ENCODE measurements at places on chromosomes 16 and 17. TPM values are rescaled to one million over a fixed set of nuclear protein-coding genes. Genes with fewer than 3 reads are reported as not detected.

GRCh38 chr16:10850478-10850850 lies 26.5 kb upstream of the CIITA start:
- H3K27me3 ChIP-seq: peaks cover 6% of the 10 kb centered on the region
- H3K27ac ChIP-seq: no peak overlapping the region
- no peak for DNase-seq
- no peak overlapping the region for H3K4me3 ChIP-seq
- no peaks in the 10 kb centered on the region for H3K36me3 ChIP-seq

The AANAT gene
- 0.13 TPM for polyA plus RNA-seq

The PPP1R27 gene
- 0.21 TPM for polyA plus RNA-seq

- no peak overlapping the region for H3K27ac ChIP-seq
- H3K4me3 ChIP-seq: no peak overlapping the region
- DNase-seq: no peak
- H3K27me3 ChIP-seq: no peaks in the 10 kb centered on the region
Observed at GRCh38 chr16:65919986-65920376, 446.5 kb upstream of the CDH5 start.

GRCh38 chr16:56679818-56680217 lies 2.5 kb upstream of the MT1X start:
- H3K4me3 ChIP-seq: no peak overlapping the region
- H3K27me3 ChIP-seq: peaks cover 22% of the 10 kb centered on the region
- no peak for DNase-seq
- H3K36me3 ChIP-seq: no peaks in the 10 kb centered on the region

GRCh38 chr16:89129378-89129777 lies 35.7 kb downstream of the ACSF3 start:
- no peak overlapping the region for H3K27ac ChIP-seq
- H3K36me3 ChIP-seq: peaks cover 31% of the 10 kb centered on the region
- DNase-seq: no peak
- no peaks in the 10 kb centered on the region for H3K4me1 ChIP-seq
- no peak overlapping the region for H3K4me3 ChIP-seq
- H3K27me3 ChIP-seq: no peaks in the 10 kb centered on the region

- H3K27ac ChIP-seq: no peak overlapping the region
- H3K4me3 ChIP-seq: no peak overlapping the region
- no peaks in the 10 kb centered on the region for H3K36me3 ChIP-seq
- no peak for DNase-seq
Observed at GRCh38 chr16:81938326-81939163, 72.7 kb downstream of the SDR42E1 start.

DNA sequence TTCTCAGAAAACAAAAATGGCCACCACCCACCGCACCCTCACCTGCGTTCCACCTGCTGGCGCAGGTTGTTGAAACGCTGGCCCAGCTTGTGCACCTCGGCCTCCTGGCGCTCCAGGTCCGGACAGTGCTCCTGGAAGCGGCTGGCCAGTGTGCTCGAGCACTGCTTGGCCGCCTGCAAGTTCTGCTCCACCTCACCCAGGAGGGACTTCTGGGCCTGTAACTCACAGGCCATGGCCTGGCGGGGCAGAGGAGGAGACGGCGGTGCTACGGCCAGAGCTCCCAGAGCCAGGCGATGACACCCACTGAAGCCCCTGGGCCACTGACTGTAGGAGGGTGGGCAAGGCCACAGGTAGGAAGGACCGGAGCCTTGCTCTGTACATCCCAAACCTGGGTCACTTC lies 43.4 kb downstream of the UBN1 start:
- H3K27ac ChIP-seq: no peak overlapping the region
- DNase-seq: no peak
- H3K36me3 ChIP-seq: peaks cover 87% of the 10 kb centered on the region

The MEIOC gene
- 0.55 TPM for polyA plus RNA-seq

The PRR29 gene
- 1.2 TPM for polyA plus RNA-seq

The KRT39 gene
- polyA plus RNA-seq: not detected

DNA sequence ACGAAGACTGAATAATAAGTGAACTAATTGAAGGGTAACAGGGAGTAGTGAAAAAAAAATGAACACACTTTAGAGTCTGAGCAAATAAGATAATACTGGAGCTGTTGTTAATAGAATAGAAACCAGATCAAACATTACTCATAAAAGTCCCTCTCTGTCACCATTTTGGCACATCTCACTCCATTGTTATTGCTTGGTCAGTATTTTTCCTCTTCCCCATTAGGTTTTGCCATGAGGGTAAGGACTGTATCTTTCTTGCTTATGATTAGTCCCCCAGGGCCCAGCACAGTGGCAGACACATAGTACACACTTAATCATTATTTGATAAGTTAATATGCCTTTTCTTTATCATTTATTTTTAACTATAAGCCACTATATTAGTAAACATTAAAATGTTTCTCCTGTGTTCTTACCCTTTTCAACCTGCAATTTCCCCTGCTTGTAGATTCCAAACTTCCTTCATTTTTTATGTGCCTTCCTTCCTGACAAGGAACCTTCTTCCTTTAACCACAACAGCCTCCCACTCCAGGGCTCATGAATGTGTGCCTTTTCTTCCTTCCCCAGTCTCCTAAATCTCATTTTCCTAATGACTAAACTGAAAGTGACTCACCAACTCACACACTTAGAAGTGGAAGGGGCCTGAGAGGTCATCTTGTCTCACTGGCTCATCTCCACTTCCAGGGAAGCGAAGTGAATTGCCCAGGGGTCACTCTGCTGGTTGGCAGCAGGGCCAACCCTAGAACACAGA lies 88.2 kb upstream of the HAS3 start:
- H3K27ac ChIP-seq: no peak overlapping the region
- H3K27me3 ChIP-seq: no peaks in the 10 kb centered on the region
- H3K4me1 ChIP-seq: no peaks in the 10 kb centered on the region
- no peaks in the 10 kb centered on the region for H3K36me3 ChIP-seq
- H3K4me3 ChIP-seq: no peak overlapping the region

The GDPD1 gene
- 3.6 TPM for polyA plus RNA-seq

The CALB2 gene
- polyA plus RNA-seq: 1.5 TPM

The NPIPB2 gene
- 26.0 TPM for polyA plus RNA-seq

- H3K36me3 ChIP-seq: no peaks in the 10 kb centered on the region
- peaks cover 83% of the 10 kb centered on the region for H3K27me3 ChIP-seq
- DNase-seq: no peak
Observed at GRCh38 chr17:49496867-49497147, 1.7 kb downstream of the NGFR start.

DNA sequence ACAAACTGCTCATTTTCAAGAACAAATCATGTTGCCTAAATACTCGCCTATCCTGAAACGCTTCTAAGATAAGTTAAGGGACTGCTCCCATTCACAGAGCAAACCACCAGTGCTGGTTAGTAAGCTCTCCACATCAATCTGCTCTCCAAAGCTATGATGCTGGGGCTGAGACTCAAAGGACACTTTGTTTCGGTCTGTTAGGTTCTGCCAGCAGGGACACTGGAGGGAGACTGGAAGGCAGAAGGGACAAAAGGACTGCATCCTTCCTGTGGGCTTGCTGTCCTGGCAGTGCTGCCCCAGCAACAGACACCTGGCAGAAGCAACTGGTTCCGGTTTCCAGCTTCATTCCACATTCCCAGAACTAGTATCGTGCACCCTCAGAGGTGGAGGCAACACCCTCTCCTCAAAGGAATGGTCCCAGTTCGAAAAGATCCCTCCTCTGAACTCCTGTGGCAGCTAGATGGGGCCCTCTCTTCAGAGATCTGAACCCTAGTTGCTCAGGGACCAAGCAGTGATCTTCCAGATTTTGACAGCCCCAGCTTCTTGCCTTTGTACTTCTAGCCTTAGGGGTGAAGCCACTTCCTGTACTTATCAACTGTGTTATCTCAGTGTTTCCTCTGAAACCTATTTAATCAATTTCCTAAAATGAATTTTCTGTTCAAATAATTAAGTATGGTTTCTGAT lies 73.4 kb upstream of the GSG1L start:
- no peaks in the 10 kb centered on the region for H3K4me1 ChIP-seq
- H3K4me3 ChIP-seq: no peak overlapping the region
- H3K27me3 ChIP-seq: no peaks in the 10 kb centered on the region

GRCh38 chr17:50426814-50427787 lies 1.1 kb downstream of the ACSF2 start:
- H3K4me1 ChIP-seq: peaks cover 52% of the 10 kb centered on the region
- peak overlapping the region; percentile 93 for H3K27ac ChIP-seq
- no peaks in the 10 kb centered on the region for H3K27me3 ChIP-seq
- H3K36me3 ChIP-seq: no peaks in the 10 kb centered on the region
- H3K4me3 ChIP-seq: peak overlapping the region; percentile 71

The CTRB1 gene
- not detected for polyA plus RNA-seq

The ICAM2 gene
- 15.1 TPM for polyA plus RNA-seq

- H3K27me3 ChIP-seq: no peaks in the 10 kb centered on the region
- H3K4me1 ChIP-seq: peaks cover 21% of the 10 kb centered on the region
- H3K27ac ChIP-seq: no peak overlapping the region
- DNase-seq: no peak
Observed at GRCh38 chr16:79998143-79998542, 397.6 kb upstream of the MAF start.

GRCh38 chr16:78001451-78002025 lies 20.8 kb upstream of the CLEC3A start:
- no peaks in the 10 kb centered on the region for H3K27me3 ChIP-seq
- no peak overlapping the region for H3K4me3 ChIP-seq
- H3K27ac ChIP-seq: no peak overlapping the region
- H3K4me1 ChIP-seq: peaks cover 5% of the 10 kb centered on the region

DNA sequence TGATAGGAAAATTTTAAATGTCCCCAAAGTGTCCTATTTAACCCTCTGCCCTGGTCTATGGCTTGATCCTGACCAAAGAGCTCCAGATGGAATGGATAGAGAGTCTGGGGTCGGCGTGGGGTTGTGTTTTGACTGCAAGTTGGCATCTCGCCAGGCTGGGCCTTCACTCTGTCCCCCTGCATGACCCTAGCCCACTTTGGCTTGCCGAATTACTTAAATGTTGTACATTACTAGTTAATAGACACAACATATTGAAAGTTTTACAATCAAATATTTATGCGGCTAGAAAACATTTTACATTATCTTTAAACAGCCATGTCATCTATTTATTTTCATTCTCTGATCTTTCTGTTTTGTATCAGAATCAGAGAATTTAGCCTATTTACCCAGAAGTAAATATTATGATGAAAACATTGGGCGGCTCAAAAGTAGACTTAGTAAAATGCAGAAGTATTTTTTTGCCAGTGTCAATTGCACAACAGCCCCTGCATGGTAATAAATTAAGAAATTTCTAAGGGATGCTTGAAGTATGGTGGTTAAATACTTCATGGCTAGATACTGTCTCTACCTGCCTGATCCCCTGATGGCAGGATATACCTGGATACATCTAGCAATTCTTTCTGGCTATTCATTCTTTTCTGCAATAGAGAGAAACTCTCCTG lies 18.8 kb upstream of the MYOCD start:
- no peak for DNase-seq
- no peaks in the 10 kb centered on the region for H3K4me1 ChIP-seq
- no peak overlapping the region for H3K27ac ChIP-seq
- peaks cover 3% of the 10 kb centered on the region for H3K27me3 ChIP-seq

DNA sequence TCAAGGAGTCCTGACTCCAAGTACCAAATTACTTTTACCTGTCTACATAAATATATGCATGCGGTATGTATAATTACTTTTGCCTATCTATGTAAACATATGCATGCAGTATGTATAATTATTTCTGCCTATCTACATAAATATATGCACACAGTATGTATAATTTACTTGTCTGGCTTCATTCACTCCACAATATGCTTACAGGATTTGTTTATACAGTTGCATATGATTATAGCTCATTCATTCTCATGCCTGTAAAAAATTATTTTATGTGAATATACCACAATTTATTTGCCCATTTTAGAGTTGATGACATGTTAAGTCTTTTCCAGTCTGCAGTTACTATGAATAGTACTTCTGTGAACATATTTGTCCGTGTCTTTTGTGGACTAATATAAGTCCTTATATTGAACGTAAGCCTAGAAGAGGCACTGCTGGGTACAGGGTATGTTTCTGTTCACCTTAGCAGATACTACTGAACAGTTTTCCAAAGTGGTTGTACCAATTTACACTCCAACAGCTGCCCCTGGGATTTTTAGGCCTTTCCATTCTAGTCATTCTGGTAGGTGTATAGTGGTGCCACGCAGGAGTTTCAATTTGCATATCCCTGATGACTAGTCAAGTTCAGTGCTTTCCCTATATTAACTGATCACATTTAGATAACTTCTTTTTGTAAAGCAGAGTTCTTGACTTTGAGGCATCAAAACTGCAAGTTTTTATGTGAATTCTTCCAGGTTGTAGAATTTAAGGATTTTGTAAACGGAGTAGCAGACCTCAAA lies 47.0 kb downstream of the MARVELD3 start:
- no peak overlapping the region for H3K27ac ChIP-seq
- peaks cover 21% of the 10 kb centered on the region for H3K4me1 ChIP-seq
- H3K36me3 ChIP-seq: peaks cover 34% of the 10 kb centered on the region
- H3K27me3 ChIP-seq: no peaks in the 10 kb centered on the region
- no peak for DNase-seq
- H3K4me3 ChIP-seq: no peak overlapping the region

The DVL2 gene
- polyA plus RNA-seq: 44.5 TPM

GRCh38 chr17:69236464-69236863 lies 7.8 kb upstream of the ABCA10 start:
- peaks cover 11% of the 10 kb centered on the region for H3K36me3 ChIP-seq
- no peak for DNase-seq
- no peaks in the 10 kb centered on the region for H3K27me3 ChIP-seq
- no peaks in the 10 kb centered on the region for H3K4me1 ChIP-seq
- H3K4me3 ChIP-seq: no peak overlapping the region

DNA sequence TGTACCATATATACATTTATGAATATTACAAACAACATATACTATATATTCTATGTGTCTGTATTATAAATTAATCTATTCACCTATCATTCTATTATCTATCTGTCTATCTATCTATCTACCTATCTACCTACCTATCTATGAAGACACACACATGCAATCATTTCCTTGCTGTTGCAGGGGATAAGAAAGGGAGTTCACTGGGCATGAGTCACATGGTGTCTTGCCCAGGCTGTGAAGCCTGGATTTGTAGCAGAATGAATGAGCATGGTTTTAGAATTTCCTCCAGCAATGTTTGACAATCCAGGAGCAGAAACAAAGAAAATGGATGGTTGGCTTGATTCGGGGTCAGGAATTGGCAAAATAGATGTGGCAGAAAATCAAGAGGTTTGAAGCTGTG lies 23.2 kb upstream of the FAM20A start:
- H3K4me3 ChIP-seq: no peak overlapping the region
- no peak for DNase-seq
- no peak overlapping the region for H3K27ac ChIP-seq
- H3K27me3 ChIP-seq: no peaks in the 10 kb centered on the region

DNA sequence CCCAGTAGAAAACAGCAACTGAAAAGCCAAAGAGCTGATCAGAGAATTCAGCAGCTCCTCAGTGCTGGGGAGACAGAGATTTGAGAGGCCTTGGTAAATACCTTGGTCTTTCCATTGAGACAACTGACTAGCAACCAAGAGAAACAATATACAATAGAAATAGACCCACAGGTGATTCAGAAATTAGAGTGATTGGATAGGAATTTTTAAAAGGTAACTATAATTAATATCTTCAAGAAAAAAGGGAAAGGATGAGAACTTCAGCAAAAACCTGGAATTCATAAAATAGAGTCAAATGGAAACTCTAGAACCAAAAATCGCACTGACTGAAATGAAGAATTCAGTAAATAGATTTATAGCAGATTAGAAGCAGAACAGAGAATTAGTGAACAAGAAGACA lies 32.5 kb upstream of the ITGAX start:
- peaks cover 3% of the 10 kb centered on the region for H3K27me3 ChIP-seq
- DNase-seq: no peak
- H3K27ac ChIP-seq: no peak overlapping the region
- no peaks in the 10 kb centered on the region for H3K4me1 ChIP-seq
- H3K4me3 ChIP-seq: no peak overlapping the region
- H3K36me3 ChIP-seq: no peaks in the 10 kb centered on the region

The SNAI3 gene
- 1.1 TPM for polyA plus RNA-seq
